ENCODE measurements at places on chromosomes 2 and 18.

DNA sequence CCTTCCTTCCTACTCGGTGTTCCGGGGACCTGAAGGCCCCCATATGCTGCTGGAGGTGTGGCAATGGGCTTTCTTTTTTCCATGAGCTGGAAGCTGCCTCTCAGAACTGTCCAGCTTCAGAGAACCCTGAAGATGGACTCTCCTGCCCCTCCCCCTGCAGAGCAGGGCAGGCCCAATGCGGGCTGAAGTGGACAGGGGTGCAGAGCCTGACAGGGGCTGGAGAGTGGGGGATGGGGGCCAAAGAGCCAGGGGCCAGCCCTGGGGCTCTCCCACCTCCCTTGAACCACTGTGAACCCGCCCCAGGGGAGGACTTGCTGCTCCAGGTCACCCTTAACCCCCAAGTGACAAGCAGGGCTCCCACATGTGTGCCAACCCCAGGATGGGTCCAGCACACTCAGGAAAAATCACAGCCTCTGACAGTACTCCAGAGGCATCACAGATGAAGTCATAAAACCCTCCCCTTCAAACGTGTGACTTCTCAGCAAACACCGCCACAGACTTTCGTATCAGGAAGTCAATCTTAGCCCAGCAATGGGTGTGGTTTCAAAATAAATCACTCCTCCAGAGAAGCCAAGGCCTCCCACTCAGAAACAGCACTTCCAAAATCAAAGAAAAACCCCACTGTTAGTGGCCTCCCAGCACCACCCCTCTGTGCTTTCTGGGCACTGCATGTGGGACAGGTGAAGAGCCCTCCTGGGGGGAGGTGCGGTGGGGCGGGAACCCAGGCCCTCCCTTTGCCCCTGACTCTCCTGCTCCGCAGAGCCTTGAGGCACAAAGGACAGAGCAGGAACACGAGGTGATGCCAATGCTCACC, 135.8 kb downstream of the HDAC4 start:
- DNase-seq, result no peak

- no peak for DNase-seq
Measured at GRCh38 chr2:235381261-235381912, 112.5 kb upstream of the AGAP1 start.

DNA sequence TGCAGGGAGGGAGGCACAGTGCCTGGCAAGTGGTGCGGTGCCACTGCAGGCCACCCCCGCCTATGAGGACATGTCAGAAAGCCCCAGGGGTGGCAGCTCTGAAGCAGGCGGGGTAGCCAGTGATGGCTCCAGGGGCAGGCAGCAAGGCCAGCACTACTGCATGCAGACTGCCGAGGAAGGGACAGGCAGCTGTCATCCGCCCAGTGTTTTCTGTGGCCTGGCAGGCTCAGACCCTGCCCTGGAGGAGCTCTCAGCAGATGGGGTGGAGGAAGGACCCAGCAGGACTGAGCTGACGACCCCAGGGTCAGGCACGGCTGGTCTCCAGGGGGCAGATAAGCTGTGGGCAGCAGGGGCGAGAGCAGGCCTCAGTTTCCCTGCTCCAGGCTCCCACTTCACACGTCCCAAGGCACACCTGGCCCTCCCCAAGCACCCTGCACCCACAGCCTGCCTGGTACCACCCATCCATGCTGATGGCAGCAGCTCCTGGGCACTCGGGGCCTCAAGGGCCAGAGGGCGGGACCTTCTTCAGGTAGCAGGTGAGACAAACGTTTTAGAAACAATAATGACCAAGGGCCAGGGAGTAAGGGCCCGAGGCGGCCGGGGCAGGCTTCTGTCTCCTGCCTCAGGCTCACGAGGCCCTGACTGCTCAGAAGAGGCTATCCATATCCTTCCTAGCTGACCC, 48.5 kb downstream of the HS6ST1 start:
- no peak for DNase-seq

- no peak for DNase-seq
Measured at GRCh38 chr2:27792759-27793158, 21.2 kb downstream of the MRPL33 start.

- DNase-seq, result no peak
Measured at GRCh38 chr2:29329899-29330298, 214.7 kb downstream of the CLIP4 start.

GRCh38 chr18:68843473-68844089, 45.7 kb downstream of the CCDC102B start:
- no peak for DNase-seq

Data from NCI-H1092 (cell line).